NCI-H510A (cell line): ENCODE measurements at places on chromosomes 4 and X.

DNA sequence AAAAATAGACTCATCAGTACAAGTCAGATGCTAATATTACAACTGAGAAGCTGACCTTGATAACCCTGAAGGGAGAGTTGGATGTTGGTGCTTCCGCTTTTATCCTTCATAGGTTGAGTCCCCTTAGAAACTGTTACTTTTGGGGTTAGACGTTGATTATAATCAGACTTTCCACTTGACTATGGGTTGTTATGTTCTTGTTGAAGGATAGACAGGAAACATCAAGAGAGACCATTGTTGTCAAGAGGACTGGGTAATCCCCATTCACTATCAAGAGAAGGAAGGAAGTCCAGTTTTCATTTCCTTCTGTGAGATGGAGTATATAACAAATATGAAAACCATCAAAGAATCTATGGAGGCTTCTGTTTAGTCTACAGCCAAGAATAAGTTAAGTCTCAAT lies 229.9 kb upstream of the AFF2 start:
- no peak for DNase-seq

GRCh38 chr4:185820146-185821028 lies 8.4 kb upstream of the SORBS2 start:
- no peak for DNase-seq

- no peak for DNase-seq
Observed at GRCh38 chr4:110632506-110633357, 9.9 kb upstream of the PITX2 start.

- no peak for DNase-seq
Observed at GRCh38 chrX:9676306-9676705, 89.3 kb downstream of the GPR143 start.

DNA sequence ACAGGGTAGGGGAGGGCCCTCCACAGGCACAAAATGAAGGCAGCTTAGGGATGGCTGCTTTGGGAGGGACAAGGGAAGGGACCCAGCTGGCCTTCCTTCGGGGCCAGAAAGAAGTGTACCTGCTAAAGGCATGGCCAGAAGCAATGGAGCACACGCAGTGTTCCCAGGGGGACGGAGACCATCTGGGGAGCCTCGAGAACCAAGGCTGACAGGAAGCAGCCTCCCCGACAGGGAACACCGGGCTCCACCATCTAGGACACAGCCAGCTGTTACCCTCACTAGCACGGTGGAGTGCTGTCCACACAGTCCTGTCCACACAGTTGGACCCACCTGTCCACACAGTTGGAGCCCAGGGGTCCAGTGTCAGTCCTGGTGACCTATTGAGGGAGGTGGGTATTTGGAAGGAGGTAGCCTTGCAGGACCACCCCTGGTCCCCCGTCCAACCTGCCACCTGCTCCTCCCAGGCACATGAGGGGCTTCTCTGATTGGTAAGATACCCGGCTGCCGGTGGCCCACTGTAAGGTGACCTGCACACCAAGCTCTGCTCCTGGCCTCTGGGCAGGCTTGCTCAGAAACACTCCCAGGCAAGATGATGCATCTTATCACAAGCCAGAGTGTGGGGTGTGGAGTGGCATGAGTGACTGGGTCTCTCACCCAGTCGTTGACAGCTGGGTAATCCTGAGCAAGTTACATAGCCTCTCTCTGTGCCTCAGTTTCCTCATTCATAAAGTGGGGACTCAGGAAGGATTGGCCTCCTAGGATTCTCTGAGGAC lies 20.5 kb upstream of the AFAP1 start:
- DNase-seq: no peak

DNA sequence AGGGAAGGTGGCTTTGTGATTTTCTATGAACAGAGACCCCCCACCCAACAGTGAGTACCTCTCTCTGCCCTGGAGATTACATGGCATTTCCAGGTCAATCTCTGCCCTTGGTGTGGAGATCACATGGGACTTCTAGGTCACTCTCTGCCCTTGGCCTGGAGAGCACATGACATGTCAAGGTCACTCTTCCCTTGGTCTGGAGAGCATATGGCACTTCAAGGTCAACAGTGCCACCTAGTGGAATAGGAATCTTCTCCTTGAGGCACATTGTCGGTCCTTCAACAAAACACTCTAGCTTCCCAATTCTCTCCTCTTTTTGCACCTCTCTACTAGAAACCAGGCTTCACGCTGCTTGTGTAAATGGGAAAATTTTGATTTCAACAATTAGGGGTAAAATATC lies 66.2 kb upstream of the TACR3 start:
- no peak for DNase-seq

- no peak for DNase-seq
Observed at GRCh38 chrX:28649541-28649940, 62.3 kb downstream of the IL1RAPL1 start.
